ENCODE measurements at places on chromosomes 16 and 17.

DNA sequence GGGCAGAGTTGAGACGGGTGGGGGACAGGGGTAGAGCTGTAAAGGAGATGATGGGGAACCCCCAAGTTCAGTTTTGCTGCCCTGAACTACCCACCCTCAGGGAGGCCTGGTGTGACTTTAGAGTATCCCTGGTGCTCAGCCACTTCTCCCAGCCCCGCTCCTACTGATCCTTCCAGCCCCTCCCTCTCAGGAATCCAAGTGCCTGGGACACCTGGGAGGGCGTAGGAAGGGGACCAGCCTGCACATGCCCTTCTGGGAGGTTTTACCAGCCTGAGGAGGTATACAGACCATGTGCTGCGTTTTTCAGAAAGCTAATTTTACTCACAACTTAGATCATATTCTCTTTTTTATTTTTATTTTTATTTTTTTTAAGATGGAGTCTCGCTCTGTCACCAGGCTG lies 4.1 kb downstream of the ST6GALNAC2 start:
- DNase-seq: no peak

DNA sequence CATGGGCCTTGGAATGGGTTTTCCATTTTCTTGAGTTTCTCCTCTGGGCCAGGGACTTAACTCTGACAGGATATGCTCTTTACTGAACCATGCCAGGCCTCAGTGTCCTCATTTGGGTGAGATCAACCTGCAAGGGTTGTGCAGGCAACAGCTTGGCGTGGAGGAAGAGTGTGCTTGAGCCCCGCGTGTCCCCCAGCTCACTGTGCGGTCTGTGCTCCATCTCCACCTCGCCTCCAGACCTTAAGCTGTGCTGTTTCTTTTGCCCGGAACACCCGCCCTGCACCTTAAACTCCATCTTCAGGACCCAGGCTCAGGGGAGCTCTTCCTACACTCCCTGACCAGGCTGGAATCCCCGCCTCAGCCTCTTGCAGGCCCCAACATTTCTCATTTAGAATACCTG lies 9.7 kb downstream of the RUSF1 start:
- DNase-seq: no peak

DNA sequence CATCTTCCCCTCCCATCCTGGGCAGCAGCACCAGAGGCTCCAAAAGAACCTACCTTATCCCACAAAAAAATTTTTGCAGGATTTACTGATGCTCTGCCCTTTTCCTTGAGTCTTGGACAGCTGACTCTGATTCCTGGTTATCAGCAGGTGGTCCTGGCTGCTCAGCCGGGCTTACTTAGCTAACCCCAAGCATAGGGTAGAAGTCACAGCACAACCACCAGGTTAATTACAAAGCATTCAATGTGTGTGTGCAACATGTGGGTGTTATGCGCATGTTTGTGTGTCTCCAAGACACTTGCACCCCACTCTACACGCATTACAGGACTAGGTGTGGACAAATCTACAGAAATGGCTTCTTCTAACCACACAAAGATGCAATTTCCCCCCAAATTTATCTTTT lies 36.3 kb downstream of the PECAM1 start:
- DNase-seq: no peak

GRCh38 chr16:73043828-73044467 lies 4.0 kb downstream of the ZFHX3 start:
- no peak for DNase-seq

DNA sequence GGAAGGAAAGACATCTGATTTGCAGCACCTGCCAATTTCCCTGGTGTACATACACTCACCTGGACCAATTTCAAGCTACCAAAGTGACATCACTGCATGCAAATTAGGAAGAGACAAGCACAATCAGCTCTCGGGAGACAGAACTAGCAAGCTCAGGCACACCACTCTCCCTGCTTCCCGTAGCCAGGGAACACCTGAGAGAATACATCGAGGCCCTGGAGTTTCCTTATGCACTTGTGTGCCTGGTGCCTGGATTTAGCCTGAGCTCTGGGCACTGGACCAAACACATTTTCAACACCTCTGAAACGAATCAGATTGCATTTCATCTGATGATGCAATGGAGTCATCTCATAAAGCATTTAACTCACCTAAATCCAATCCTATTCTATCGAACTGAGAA lies 110.5 kb downstream of the HS3ST2 start:
- no peak for DNase-seq

GRCh38 chr17:8225813-8226535 lies 15.6 kb upstream of the AURKB start:
- DNase-seq: peak; percentile 91

DNA sequence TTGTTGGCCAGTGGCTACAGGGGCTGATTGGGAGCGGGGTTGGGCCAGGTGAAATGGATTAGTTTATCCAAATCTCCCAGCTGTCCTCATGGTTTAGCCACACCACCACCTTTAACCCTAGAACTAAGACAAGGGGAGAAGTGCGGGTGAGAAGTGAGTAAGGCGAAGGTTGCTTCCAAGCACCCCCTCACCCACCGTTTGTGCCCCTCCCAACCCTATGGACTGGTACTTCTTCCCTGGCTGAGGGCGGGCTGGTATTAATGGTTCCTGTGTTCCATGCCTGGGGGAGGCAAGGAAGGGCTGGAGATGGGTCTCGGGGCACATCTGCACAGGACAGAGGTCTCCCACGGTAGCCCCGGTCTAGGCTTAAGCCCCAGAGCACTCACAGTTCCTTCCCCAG lies 25.1 kb downstream of the NT5M start:
- DNase-seq: no peak

- no peak for DNase-seq
These were observed 258.4 kb downstream of the C16orf95 start for GRCh38 chr16:87058728-87059250.

- DNase-seq: no peak
These were observed 110.1 kb downstream of the YPEL2 start for GRCh38 chr17:59441464-59442096.

DNA sequence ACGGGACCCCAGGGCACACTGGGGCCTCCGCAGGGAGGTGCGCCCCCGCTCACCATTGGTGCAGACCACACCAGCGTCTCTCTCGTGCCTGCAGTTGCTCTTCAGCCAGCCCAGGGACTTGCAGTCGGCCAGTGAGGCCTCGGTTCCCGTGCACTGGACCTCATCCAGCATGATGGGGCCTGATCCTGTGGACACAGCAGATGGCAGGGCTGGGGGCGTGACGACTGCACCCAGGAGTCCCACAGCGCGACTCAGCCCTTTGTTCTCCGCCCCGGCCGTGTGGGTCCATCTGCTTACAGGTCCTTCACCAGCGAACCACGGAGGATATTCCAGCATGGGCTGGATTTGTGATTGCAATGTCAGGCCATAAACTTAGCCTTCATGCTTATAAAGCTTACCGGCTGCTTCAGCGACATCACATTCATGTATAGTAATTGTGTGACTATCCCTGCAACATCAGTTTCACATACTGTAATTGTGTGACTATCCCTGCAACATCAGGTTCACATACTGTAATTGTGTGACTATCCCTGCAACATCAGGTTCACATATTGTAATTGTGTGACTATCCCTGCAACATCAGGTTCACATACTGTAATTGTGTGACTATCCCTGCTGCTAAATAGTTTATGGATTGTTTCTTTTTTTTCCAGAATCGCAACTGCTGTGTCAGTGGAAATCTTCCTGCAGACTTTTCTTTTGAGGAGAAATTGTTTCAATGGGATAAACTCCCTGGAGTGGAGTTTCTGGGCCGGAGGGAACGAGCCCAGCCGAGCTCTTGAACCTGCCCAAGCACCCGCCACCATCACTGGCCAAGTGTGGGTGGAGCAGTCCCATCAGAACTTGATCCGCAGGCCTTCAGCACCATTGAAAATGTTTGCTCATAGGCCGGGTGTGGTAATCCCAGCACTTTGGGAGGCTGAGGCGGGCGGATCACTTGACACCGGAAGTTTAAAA lies 4.8 kb downstream of the LGALS3BP start:
- DNase-seq: no peak

GRCh38 chr17:22463110-22463850 lies 771.0 kb downstream of the KCNJ18 start:
- DNase-seq: no peak

DNA sequence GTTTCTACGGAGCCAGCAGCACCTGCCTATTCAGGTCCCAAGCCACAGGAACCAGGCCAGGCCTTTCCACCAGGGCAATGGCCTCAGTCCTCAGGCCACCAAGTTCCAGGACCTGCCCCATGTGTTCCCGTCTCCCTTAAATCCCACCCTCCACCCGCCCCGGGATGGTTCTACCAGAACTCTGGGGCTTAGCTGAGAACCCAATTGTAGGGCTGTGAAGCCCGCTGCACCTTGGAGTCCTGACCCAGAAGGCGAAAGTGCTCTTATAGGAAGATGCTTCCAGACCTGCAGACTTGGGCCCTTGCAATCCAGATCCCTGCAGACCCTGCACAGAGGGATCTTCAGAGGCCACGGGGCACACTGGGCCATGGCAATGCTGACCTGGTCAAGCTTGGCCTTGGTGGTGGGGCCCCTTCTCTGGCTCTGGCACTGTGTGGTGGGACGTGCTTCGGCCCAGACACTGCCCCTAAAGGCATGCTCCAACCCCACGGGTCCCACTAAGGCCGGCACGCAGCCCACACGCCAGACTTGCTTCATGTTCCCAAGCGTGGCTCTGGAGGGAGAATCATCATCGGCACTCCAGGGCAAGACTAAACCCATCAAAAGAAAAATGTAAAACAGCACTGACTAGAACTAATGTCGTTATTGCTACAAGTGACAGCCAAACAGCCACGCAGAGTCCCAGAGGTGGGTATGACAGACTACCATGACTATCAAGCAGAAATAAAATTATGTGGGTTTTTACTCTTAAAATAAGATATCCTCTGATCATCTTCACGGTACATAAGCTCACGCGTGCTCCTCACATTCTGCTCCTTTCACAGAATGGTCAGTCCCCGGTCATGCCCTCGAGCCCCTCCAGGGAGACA lies 41.3 kb upstream of the ATP2A3 start:
- DNase-seq: no peak

GRCh38 chr16:3349175-3349574 lies 6.5 kb upstream of the OR2C1 start:
- no peak for DNase-seq

- no peak for DNase-seq
These were observed 1.5 kb downstream of the NUDT16L1 start for GRCh38 chr16:4694642-4695451.

- DNase-seq: no peak
These were observed 34.0 kb upstream of the CBLN1 start for GRCh38 chr16:49315602-49316001.

GRCh38 chr17:58873926-58874325 lies 118.3 kb downstream of the PPM1E start:
- no peak for DNase-seq

- no peak for DNase-seq
These were observed 258.0 kb upstream of the MYOCD start for GRCh38 chr17:12407495-12408252.

DNA sequence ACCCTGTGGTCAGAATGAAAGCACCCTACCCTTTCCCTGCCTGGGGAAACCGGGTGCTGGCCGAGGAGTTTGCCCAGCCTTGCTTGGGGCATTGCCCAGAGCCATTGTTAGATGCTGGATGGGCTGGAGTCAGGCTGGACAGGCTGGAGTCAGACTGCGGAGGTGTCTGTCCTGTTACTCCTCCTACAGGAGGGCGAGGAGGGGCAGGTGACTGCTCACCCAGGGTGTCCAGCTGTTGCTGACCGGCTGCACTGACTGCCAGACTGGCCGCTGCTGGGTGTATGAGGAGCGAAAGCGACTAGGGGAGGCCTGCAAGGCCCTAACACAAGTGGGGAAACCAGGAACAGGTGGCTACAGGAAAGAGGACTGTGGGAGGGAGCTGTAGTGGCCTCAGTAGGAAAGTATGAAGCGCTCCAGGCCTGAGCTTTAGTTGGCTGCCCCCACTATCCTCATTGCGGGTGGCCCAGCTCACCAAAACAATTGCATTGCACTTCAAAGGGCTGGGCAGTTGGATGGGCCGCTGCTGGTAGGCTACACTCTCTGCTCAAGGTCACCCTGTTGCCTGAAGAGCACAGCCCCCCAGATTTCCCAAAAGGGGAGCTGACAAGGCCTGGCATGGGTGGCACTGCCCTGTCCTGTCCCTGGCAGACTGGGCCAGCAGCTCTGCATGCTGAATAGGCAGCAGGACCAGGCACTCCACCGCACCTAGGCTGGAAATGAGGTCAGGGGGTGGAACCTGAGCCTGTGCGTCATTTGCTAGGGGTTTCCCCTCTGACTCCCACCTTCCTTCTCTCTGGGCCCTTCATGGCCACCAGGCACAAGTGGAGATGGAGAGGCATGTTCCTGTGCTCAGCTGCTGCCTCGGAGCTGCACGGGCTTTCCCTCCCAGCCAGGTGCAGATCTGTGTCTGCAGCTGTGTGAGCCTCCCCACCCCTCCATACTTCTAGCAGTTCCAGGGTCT lies 18.4 kb downstream of the LDHD start:
- peak; percentile 90 for DNase-seq

GRCh38 chr17:57873261-57874057 lies 23.6 kb upstream of the MRPS23 start:
- no peak for DNase-seq

DNA sequence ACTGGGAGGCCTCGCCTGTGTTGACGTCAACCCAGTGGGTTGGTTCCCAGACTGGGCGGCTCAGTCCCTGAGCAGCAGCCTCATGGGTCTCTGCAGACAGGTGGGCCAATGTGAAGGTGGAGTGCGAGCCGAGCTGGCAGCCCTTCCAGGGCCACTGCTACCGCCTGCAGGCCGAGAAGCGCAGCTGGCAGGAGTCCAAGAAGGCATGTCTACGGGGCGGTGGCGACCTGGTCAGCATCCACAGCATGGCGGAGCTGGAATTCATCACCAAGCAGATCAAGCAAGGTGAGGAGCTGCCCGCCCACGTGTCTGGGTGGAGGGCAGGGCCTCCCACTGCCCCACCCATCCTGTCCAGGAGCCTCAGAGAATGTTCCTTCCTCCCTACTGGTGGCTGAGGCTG lies 44.1 kb downstream of the MRC2 start:
- no peak for DNase-seq

- DNase-seq: peak; percentile 68
These were observed 83.8 kb upstream of the CCL2 start for GRCh38 chr17:34171245-34171818.

DNA sequence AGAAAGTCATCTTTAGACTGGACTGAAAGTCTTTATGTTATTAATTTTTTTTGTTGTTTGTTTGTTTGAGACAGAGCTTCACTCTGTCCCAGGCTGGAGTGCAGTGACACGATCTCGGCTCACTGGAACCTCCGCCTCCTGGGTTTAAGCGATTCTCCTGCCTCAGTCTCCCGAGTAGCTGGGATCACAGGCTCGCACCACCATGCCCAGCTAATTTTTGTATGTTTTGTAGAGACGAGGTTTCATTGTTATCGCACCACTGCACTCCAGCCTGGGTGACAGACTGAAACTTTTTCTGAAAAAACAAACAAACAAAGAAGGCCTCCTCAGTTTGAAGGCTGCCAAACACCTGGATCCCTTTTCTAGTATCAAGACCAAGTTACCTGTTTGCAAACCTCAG lies 4.7 kb downstream of the BEAN1 start:
- no peak for DNase-seq

- no peak for DNase-seq
These were observed 10.4 kb upstream of the NLRC3 start for GRCh38 chr16:3587547-3588110.

- DNase-seq: no peak
These were observed 1.4 kb downstream of the ALDOA start for GRCh38 chr16:30066761-30067583.
